ENCODE measurements at places on chromosomes 2 and 18.

DNA sequence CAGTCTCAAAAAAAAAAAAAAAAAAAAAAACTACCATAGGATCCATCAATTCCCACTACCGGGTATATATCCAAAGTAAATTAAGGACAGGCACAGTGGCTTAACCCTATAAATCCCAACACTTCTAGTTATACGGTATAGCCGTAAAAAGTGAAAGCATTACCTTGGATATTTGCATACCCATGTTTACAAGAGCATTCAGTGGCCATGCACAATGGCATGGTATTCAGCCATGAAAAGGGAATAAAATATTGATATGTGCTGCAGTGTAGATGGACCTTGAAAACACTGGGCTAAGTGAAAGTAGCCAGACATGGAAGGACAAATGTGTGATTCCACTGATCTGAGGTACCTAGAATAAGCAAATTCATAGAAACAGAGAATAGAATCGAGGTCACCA, 111.8 kb upstream of the CAB39 start:
- no peak for DNase-seq

GRCh38 chr18:57004366-57005121, 142.3 kb upstream of the BOD1L2 start:
- no peak for DNase-seq

- no peak for DNase-seq
These were observed 331.8 kb downstream of the CYP26B1 start for GRCh38 chr2:71815701-71816474.

GRCh38 chr2:16553226-16553625, 112.4 kb downstream of the CYRIA start:
- DNase-seq: no peak

GRCh38 chr2:1979138-1979537, 234.8 kb upstream of the PXDN start:
- no peak for DNase-seq

DNA sequence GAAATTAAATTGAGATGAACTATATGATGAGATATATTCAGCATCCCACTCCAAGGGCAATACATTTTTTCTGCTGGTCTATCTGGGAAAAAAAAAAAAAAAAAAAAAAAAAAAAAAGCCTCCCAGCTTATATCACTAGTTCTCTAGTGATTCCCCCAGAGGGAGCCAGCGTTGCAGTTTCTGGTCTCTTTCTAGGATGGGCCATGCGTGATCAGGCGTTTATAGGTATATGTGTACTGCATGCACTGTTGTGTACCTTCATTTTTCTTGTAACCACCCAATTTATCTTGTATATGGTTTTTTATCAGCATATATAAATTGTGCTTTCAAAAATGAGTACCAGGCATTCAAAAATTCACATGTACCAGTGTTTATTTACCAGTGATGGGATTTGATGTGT, 35.1 kb downstream of the DCDC2C start:
- DNase-seq: no peak

DNA sequence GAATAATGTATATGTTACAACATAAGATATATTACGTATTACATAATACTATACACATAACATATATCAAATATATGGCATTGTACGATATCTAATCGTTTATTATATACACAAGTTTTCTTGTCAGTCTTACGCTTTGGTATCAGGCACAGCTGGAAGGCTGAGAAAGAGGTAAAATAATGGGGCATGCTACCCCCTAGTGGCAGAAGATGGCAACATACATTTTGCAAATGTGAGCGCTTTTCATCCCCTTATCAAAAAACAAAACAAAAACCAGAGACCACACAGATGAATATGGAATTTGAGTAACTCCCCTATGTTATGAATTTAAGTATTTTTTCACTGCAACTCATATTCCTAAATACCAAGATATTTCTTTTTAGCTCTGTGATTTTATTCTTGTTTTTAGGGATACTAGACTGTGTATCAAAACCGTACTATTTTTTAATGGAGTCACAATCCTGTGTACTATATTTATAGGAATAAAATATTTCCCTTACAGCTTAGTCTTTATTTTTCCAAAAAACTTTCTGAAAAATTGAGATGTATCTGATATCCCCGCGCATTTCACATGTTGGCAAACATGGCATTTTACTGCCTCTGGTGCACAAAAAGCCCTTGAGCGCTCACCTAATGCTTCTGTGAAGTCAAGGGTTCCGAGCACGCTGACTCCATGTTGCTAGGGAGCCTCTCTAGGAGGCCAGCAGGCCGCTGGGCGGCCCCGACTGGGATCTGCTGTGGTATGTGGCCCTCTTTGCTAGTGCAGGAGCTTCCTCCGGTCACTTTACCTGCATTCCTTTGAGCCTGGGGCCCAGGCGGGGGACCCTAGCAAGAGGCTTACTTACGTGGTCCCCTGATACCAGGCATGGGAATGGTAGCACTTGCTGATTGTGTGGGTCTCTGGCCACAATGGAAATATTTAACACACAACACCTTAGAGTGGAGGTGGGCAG, 62.5 kb downstream of the SLC4A3 start:
- no peak for DNase-seq

All from T-helper 9 cell (primary cell).